ENCODE measurements at places on chromosomes 11 and 22. TPM values are rescaled to one million over a fixed set of nuclear protein-coding genes. Genes with fewer than 3 reads are reported as not detected.

DNA sequence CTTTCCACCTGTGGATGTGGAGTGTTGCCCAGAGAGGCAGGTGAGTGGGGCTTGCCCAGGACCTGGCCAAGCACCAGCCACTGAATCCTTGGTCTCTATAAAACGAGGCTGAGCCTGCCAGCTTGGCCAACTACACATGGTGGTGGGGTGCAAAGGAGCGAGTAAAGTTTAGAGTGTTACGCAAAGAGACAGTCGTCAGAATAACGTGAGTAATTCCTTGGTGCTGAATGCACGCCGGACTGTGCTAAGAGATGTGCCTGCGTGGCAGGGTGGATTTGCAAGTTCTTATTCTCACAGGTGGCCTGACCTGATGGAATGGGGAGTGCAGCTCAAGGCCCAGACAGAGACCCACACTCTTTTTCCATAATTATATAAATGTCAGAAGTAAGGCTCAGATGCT lies 88.6 kb upstream of the B3GAT1 start:
- H3K4me1 ChIP-seq, result no peaks in the 10 kb centered on the region
- H3K27ac ChIP-seq, result no peak overlapping the region
- no peak for DNase-seq

The HINFP gene
- total RNA-seq, result 13.4 TPM

- H3K4me1 ChIP-seq, result no peaks in the 10 kb centered on the region
- H3K27ac ChIP-seq, result no peak overlapping the region
- DNase-seq, result no peak
- H3K36me3 ChIP-seq, result no peaks in the 10 kb centered on the region
- peaks cover 14% of the 10 kb centered on the region for H3K27me3 ChIP-seq
Measured at GRCh38 chr22:22754268-22754657, 109.8 kb downstream of the GGTLC2 start.

GRCh38 chr11:118606157-118606843 lies 1.1 kb upstream of the PHLDB1 start:
- H3K27me3 ChIP-seq, result no peaks in the 10 kb centered on the region
- peaks cover 21% of the 10 kb centered on the region for H3K36me3 ChIP-seq
- peak overlapping the region; percentile 53 for H3K4me3 ChIP-seq
- H3K4me1 ChIP-seq, result peaks cover 72% of the 10 kb centered on the region
- no peak for DNase-seq

DNA sequence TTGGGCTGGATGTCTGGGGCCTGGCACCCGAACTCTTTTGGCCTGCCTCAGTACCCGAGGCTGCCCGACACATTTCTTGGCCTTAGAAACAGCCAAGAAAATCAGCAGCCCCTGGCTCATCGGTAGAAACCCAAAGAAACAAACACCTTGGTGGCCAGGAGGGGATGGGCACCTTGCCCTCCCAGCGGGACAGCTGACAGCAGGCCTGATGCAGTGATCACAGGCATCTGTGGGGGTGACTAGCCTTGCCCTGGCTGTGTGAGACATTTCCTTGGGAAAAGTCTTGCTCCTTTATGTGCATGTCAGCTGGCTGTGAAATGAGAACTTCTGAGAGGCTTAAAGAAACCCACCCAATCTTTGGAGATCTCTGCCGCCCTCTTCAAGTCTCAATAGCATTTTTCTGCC lies 60.9 kb downstream of the SMIM38 start:
- H3K27ac ChIP-seq, result no peak overlapping the region
- peaks cover 30% of the 10 kb centered on the region for H3K27me3 ChIP-seq
- H3K36me3 ChIP-seq, result no peaks in the 10 kb centered on the region
- H3K4me1 ChIP-seq, result peaks cover 14% of the 10 kb centered on the region

GRCh38 chr11:119380827-119381180 lies 686 bp downstream of the USP2 start:
- no peak for DNase-seq
- no peaks in the 10 kb centered on the region for H3K36me3 ChIP-seq
- H3K27me3 ChIP-seq, result no peaks in the 10 kb centered on the region
- peaks cover 20% of the 10 kb centered on the region for H3K4me1 ChIP-seq
- H3K27ac ChIP-seq, result no peak overlapping the region

GRCh38 chr11:43735961-43736360 lies 55.4 kb downstream of the HSD17B12 start:
- peaks cover 53% of the 10 kb centered on the region for H3K4me1 ChIP-seq
- H3K27me3 ChIP-seq, result no peaks in the 10 kb centered on the region
- DNase-seq, result peak; percentile 52

The KREMEN1 gene
- 0.59 TPM for total RNA-seq

The SPON1 gene
- not detected for total RNA-seq
